ENCODE measurements at places on chromosomes 5 and 9.

DNA sequence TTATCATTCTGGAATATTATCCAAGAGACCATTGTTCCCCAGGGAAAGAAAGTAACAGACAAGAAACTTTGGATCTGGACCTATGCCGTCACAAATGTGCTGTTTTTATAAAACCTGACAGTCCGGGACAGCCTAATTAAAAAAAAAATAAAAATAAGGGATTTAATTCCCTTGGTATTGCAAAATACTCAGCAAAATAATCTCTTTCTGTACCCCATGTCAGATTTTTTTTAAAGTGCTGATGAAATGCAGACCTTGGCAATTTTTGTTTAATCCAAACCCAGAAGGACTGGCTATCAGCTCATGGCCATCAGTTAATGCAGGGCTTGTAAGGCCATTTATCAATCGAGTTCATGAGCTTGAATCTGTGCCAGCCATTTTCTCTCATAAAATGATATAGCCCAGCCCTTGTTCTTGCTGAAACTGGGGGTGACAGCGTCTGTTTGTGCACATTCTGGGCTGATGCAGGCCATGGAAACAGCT lies 162.7 kb upstream of the S1PR3 start:
- DNase-seq, result no peak

- no peak for DNase-seq
Observed at GRCh38 chr5:946720-947625, 54.3 kb downstream of the TRIP13 start.

DNA sequence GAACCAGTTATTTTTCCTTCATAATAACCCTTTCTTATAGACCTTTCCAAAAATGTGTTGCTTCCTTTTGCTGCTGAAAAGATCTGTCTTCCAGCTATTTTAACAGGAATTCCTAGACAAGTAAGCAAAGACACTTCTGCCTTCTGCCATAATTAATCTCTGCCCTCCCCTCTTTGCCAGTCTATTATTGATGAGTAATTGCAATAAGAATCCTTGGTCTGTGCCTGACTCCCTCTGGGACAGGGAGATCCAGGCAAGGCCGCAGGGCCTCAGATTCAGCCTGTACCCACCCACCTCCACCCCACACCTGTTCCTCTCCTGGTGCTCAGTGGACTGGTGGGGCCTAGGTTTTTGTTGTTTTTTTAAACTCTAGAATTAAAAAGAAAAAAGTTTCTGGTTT lies 8.3 kb downstream of the FOXD1 start:
- DNase-seq, result no peak

GRCh38 chr5:61279725-61280124 lies 52.3 kb upstream of the ZSWIM6 start:
- DNase-seq, result no peak

- DNase-seq, result no peak
Observed at GRCh38 chr5:72271702-72272101, 48.3 kb downstream of the MRPS27 start.

DNA sequence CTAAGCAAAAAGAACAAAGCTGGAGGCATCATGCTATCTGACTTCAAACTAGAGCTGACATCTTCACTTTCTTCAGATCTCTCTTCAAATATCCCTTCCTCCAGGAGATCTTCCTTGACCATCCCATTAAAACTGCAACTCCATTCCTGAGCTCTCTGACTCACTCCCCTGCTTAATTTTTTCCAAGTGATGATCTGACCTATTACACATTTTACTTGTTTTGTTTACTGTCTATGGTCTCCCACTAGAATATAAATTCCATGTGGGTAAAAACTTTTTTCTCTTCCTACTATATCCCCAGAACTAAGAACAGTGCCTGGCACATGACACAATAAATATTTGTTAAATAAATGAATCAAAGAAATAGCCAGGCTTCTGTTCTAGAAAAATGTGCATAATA lies 87.5 kb downstream of the SLIT3 start:
- DNase-seq, result no peak

- no peak for DNase-seq
Observed at GRCh38 chr9:121284733-121285451, 16.9 kb downstream of the GSN start.

GRCh38 chr9:128006332-128006996 lies 25.7 kb upstream of the EEIG1 start:
- no peak for DNase-seq

GRCh38 chr5:31433229-31433628 lies 98.7 kb downstream of the DROSHA start:
- DNase-seq, result no peak

DNA sequence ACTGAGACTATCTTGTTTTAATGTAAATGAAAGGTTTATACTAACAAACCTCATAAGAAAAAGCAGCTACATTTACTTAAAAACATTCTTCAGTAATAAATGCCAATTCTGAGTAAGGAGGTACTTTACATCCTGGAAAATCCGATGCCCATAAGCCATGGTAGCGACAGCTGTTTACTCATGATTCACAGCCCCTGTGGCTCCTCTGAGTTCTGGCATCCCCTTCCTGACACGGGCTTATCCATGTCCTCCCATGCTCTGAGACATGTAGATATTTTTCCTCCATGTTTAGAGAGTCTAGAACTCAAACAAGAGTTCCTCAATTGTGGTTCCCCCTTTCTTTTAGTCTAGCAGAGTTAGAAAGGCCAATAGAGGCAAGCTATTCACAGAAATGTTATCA lies 63.1 kb upstream of the DEPDC1B start:
- DNase-seq, result no peak

DNA sequence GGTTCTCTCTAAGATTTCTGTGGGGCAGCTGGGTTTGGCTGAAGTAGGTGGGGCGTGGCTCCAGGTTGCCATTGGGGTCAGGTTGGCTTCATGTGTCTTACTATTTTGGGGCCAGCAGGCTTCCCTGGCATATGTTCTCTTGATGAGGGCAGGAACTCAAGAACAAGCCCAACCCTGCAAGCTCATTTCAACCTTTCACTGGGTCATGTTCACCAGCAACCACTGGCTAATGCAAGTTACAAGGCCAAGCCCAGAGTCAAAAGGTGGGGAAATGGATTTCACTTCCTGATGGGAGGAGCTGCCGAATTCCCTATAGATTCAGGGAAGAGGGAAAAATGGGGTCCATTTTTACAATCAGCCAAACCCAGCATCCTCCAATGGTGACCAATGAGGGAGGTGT lies 34.0 kb upstream of the HAND1 start:
- no peak for DNase-seq

GRCh38 chr5:61732796-61733195 lies 400.7 kb downstream of the ZSWIM6 start:
- DNase-seq, result no peak

GRCh38 chr9:113018247-113018646 lies 6.3 kb upstream of the ZNF883 start:
- DNase-seq, result no peak

DNA sequence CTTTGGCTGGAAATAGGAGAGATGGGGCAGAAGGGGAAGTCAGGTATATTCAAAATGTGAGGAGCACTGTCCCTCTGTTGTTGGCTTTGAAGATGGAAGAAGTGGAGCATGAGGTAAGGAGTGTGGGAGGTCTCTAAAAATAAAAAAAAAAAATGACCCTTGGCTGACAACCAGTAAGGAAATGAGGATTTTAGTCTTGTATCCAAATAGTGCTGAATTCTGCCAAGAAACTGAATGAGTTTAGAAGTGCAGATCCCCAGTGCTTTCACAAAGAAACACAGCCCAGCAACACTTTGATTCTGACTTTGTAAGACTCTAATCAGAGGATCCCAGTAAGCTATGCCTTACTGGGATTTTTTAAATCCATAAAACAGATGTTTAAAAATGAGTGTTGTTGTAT lies 367.9 kb downstream of the CYLC2 start:
- DNase-seq, result no peak

- no peak for DNase-seq
Observed at GRCh38 chr5:76622973-76623596, at the start of gene F2RL2. F2RL2 (minus strand) TSS chr5:76623403; CDS start chr5:76623230, 173 bp downstream.

DNA sequence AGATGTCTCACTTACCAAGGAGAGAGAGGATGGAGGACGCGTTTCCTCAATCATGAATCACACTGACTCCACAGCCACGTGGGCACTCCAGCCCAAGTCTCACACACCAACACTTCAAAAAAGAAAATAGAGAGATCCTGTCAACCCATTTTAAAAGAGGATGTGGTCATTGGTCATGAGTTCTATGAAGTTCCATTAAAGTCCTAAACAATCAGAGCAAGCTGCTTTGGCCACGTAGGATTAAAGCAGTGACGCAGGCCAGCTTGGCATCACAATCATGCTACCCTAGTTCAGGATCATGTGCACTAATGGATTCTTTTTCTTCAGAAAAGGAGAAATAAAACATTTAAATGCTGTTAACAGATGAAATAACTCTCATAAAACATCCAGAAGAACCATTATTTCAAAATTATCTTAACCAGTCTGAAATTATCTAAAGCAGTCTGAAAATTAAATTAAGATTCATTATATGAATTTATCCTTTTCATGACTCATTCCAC lies 108.1 kb downstream of the SEMA5A start:
- no peak for DNase-seq

- no peak for DNase-seq
Observed at GRCh38 chr5:172685091-172685490, 44.0 kb downstream of the NEURL1B start.

- no peak for DNase-seq
Observed at GRCh38 chr9:86997156-86997555, 49.9 kb upstream of the GAS1 start.

DNA sequence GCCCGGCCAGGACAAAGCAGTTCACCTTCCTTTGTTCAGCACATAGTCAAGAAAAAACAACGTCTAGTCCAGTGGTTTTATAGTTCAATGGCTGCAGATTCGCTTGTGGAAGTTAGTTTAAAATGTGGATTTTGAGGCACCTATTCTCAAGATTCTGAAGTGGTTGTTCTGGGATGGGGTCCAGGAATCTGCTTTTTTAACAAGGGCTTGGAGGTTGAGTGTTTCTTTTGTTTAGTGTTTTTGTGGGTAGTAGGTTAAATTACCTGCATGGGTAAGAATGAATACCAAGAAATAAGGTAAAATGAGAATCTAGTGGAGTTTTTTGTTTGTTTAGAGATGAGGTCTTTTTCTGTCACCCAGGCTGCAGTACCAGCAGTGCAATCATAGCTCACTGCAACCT lies 28.4 kb upstream of the NADK2 start:
- DNase-seq, result no peak

DNA sequence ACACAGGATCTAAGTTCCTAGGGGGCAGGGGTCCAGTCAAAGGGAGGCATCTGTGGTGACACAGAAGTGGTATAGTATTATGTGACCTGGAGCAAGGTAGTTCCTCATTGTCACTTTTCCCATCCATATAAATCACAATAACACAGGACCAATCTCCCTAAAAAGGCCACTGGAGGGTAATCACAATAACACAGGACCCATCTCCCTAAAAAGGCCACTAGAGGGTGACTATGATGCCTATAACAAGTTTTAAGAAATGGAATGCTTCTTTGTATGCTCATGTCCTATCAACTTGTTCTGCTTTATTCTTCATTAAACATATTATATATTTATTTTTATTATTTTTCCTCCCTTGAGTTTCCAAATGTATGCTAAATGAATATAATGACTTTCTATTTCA lies 254.6 kb downstream of the ASTN2 start:
- no peak for DNase-seq

GRCh38 chr5:117077142-117077541 lies 502.5 kb upstream of the SEMA6A start:
- DNase-seq, result no peak

GRCh38 chr5:109041317-109041716 lies 293.6 kb downstream of the FER start:
- no peak for DNase-seq

DNA sequence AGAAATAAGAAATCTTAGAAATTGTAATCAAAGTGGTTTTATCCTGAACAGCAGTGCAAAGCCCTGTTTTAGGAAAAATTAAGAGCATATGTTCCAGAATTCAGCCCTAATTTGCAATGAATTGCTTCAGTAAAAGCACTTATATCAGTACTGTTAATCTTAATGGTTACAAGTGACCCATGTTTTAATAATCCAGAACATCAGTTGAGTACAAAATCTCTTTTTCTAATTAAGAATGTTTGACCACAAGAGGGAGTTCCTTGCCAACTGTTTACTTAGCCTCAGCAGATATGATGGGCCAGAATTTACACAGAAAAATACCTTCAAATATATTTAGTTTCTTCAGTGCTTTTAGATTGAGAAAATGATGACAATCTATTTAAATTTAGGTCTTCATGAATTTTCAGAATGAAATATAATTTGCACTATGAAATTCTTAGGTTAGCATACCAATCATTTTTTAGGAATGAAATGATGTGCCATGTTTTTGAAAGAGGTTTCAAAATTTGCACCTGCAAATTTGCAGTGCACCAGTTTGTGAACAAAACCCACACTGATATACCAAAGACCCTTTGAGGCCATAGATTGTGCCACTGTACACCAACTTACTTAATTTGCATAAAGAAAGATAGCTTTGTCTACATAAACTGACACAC lies 926.3 kb upstream of the ARRDC3 start:
- no peak for DNase-seq

- DNase-seq, result no peak
Observed at GRCh38 chr9:2263665-2264064, 248.5 kb downstream of the SMARCA2 start.

DNA sequence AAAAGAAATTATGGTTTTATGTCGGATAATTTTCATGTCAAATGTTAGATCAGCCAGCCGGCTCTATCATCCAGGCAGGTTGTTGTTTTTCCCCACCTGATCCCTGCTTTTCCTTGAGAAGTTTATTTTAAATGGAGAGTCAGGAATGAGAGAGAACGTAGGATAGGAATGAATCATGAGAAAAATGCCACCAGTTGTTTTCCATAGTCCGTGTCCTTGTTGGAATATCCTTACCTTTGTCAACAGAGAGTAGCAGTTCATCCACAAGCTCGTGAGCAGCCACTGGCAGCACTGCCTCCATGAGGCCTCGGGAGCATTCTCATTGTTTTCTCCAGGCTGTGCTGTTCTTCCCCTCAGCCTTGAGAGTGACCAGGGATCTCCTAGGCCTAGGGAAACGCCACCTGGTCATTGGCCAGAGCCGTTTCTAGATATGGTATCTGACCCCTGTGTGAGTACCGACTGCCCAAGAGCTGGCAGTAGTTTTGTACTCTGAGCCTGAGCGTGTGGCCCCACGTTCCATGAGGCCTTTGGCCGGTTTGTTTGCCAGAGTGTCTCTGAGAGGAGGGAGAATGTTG lies 293.3 kb downstream of the FANCC start:
- no peak for DNase-seq

DNA sequence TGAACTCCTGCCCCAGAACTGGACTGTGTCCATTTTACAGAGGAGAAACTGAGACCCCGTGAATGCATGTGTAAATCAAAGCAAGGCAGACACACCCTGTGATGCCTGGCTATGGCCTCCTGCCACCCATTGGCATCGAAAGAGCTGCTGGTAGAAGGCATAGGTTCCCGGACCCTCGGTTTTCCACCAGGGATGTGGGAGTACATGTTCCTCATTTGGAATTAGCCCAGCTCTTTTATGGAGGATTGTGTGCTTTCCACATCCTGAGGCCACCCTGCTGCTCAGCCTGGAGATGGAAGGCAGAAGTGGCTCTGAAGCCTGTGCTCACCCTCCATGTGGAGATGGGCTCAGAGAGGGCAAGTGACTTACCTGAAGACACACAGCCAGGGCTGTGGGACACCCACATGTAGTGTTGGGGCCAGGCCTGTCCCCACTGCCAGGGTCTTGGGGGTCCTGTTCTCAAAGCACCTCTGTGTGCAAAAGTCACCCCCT lies 2.8 kb downstream of the SUSD3 start:
- DNase-seq, result no peak

- no peak for DNase-seq
Observed at GRCh38 chr5:173326501-173326960, 1.7 kb downstream of the STC2 start.

- no peak for DNase-seq
Observed at GRCh38 chr5:58582019-58582802, 664 bp upstream of the RAB3C start.

Measured in stimulated activated CD8-positive, alpha-beta memory T cell treated with anti-CD3 and anti-CD28 coated beads, Interleukin-15, amount 100 ng/mL, for 24 hours (primary cell).